ENCODE measurements at places on chromosomes 5 and 9.

DNA sequence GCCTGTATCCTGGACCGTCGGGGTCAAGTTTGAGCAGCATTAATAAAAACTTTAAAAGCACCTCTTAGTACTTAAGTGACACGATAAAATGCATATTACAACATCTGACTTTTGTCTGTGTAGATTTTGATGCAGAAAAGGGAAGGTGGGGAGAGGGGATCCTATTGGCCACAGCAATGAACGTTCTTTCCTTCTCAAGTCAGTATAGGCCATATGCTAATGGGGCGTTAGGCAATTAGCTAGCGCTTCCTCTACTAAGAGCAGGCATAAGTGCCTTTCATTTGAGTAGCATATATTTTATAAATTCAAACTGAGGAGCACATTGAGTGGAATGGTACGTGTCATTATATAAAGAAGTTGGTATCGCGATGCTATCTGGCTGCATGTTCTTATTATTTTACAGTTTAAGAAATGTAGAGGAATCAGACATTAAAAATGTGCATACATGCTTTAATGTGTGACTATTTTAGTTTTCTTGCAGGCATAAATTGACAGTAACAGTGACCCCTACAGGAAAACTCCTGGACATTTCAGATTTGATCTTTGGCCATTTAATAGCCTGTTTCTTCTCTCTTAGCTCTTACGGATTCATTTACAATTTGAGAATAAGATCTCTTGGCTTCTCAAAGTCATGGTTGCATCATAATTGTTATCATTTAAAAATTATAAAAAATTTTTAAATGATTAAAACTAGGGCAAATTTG lies 1.1 kb upstream of the GNA14 start:
- peak; percentile 50 for DNase-seq

DNA sequence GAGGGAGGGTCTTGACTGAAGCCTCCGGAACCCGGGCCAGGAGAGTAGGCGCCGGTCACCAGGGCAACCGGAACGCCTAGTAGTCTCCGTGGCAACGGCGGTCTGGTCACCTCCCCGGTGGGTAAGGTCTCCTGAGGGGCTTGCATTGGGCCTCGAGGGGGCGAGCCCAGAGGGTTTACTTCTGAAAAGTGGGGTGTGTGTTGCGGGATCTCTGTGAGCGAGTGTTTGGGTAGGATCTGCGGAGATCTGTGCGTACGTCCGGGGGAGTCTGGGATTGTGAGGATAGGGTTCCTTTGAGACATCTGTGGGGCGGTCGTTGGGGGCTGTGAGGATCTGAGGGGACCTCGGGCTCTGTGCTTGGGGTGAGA lies at the start of gene FAM221B:
FAM221B (minus strand) TSS at position 17 of the 368 bp plus-strand sequence. CDS start 2,571 bp downstream, outside the sequence.
- peak; percentile 27 for DNase-seq

DNA sequence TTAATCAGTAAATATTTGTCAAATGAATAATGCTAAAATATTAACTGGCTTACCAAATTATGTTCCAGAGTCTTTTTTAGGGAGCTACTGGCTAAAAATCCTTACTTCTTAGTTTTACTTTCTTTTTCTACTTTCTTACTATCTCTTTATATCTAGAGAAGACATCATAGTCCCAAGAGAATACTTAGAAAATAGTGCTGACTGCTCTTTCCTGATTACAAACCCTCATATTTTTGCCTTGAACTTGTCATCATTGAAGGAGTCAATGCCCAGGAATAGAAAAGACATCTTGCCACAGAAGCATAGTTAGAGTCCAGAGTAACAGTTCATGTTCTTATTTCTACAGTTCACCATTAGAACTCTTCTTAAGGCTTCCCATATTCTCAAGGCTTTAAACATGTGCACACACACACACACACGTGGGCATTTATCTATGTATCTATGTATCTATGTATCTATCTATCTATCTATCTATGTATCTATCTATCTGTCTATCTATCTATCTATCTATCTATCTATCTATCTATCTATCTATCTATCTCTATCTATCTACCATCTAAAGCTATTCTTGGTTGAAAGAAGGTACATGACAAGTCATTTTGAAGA lies 654.3 kb downstream of the ANXA1 start:
- no peak for DNase-seq

DNA sequence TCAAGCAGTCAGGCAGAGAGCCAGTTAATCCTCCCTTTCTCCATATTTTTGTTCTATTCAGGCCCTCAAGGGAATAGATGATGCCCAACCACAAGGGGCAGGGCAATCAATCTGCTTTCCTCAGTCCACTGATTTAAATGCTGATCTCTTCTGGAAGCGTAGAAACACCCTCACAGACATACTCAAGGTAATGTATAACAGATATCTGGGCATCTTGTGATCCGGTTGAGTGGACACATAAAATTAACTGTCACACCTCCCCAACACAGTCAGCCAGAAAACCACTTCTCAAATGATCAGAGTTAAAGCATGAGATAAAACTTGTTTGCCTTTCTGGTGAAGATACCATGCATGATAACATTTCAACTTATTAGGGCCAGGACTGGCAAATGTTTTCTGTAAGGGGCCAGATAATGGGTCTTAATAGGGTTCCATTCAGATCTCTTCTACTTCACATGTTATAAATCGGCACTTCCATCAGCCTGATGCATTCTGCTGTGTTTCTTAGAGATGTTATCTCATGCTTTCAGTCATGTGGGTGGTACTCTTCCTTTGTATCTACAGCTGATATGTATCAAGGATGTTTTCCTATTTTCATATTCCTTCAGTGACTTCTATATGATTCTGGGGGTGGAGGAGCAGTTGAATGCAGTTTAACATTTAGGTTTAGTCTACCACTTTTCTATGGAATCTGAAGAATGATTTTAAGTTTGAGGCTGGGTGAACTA lies 58.9 kb upstream of the CNTLN start:
- DNase-seq, result no peak

DNA sequence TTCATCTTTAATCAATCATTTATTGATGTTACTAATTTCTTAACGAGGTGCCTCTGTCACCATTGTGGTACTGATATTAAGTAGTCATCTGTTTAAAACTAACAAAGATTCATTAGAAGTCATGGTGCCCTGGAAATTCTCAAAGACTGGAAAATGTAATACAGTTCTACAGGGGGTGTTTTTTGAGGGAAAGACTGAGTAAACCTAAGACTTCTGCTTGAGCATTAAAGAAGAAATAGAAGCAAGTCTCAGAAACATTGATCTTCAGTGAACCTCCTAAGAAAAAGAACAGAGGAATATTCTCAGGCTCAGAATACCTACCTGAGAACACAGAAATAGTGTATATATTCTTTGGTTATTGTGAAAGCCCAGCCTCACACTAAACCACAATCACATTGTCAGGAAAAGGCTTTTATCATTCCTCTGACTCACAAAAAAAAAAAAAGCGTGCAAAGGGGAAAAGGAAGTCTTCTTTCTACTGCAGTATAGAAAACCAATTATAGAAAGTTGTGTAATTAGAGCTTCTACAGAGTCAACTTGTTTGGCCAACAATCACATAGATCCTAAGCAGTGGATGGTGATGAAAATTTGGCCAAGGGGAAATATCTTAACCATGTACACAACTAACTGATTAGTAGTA lies 60.8 kb downstream of the HINT1 start:
- no peak for DNase-seq

DNA sequence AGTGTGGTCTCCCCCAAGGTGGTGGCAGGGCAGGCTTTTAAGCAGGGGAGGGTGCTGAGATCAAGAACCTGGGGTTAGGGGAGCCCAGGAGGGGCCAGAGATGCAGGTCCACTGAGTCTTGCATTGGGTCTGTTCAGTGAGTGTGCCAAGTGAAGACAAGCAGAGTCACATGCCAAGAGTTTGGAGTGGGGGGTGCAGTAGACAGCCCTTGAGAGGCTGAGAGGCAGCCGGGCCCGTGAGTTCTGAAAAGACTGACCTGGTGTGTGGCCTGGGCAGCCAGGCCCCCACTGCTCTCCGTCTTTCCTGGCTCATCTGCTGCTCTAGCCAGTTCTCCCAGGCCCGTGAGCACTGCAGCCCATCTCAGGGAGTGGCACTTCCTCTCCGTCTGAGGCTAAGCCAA lies 120.0 kb downstream of the DAB2IP start:
- no peak for DNase-seq

DNA sequence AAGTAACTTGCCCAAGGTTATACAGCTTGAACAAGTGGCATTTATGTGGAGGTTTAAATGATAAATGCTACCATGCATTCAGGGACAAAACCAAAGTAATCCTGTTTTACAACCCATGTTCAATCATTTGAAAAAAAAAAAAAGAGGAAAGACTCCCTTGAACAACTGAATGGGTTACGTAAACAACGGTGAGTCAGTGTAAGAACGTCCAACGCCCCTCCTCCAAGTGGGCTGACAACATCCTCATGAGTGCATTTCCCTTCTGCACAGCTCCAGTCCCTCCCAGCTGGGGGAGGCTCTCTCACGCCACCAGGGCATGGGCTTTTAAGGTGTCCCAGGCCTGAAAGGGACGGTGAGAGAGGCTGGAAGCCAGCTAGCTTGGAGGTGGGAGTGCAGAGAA lies 90.0 kb downstream of the PRRT1B start:
- DNase-seq, result peak; percentile 98

Measured in ELR (cell line).